Posterior cingulate gyrus (tissue), 11 donors: ENCODE measurements at places on chromosomes 12 and 14.
A peak's percentile ranks its signal among the peaks of the same experiment; 100 is the strongest.

- DNase-seq, result no peak
Observed at GRCh38 chr14:97930166-97930565, 1133.0 kb downstream of the VRK1 start.

DNA sequence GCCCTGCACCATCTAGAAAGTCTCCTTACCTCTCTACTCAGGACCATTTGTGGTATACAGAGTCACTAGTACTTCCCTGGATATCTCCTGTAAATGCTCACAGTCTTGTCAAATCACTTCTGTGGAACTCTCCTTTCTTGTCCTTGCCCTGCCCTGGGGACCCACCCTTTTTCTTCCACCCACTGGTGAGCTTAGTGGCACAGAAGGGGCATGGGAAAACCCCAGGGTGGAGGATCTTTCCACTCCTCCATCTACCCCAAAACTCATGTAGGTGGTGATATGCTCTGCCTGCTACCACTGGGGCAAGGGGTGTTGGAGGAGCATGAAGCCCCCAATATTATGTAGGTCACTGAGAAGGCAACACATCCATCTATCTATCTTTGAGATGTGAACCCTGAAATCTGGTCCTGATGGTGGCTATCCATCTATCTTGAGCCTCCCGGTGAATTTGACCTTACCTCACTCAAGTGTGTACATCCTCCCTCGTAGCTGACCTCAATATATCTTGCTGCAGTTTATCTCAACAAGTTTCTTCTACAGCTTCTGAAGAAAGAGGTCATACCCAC, 943 bp downstream of the TESPA1 start:
- DNase-seq, result no peak

- no peak for DNase-seq
Observed at GRCh38 chr12:13599176-13599575, 382.2 kb downstream of the GRIN2B start.

DNA sequence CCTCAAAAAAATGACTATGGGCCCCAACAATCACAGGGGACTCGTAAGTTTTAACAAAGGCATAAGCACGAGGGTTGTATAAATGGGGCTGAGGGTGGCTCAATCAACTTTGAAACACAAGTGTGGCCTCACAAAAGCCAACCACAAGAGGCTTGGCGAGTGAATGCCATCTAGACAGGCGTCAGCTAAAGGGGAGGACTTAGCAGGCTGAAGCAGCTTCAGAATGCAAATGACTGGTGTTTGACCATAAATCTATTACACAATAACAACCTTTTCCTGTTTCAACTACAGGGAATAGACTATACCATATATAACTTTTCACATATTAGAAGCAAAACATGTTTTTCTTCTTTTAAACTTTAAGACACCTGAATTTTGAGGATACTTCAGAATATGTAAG, 777.9 kb downstream of the FSCB start:
- DNase-seq, result no peak

DNA sequence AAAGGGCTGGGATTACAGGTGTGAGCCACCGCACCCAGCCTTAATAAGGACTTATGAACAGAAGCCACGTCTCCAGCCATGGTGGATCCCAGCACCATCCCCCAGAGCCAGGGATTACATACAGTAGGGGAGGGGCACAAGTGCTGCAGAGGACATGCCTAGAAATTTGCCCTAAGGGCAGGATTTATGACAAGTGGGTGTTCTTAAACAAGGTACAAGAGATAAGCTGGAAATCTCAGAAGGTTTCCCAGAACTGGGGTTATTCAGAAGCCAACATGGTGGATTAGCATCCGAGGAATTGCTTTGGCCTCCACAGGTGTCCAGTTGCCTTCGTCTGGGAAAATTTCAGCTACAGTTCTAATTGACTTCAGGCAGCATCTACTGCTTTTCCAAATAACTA, 114.4 kb upstream of the EGLN3 start:
- DNase-seq, result no peak

- no peak for DNase-seq
Observed at GRCh38 chr14:100438271-100438670, 115.1 kb downstream of the SLC25A47 start.

DNA sequence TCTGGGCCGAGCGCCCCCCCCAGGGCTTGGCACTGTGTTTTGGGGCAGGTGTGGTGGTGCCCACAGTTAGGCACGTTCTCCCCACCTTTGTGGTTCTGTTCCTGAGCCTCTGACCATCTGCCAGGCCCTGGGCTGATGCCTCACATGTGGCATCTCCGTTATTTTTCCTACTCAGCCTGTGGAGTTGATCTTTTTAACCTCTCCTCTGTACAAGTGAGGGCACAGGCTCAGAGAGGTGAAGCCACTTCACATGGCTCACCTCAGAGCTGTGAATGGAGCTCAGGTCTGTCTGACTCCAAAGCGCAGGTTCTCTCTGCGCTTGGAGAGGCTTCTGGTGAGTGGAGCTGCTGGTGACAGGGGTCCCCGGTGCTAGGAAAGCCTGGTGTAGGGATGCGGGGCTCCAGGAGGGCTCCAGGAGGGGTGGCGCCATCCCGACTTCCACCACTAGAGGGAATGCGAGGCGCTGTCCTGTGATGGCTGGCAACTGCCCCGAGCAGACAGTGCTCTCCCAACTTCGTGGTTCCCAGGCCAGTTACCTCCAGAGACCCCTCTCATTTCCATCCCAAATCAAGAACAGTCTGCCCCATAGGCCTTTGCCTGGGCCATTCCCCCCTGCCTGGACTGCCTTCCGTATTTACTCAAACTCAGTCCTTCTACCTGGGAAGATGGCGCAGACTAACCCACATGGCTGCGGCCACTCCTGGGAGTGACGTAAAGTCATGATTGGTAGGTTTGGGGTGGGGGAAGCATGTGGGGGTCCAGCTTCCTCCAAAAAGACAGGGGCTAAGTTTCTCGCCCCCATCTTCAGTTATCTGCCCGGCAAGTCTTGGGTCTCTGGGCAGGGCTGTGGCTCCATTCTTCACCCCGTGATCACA, 9.9 kb downstream of the BCL7A start:
- peak; percentile 57 for DNase-seq

- DNase-seq, result no peak
Observed at GRCh38 chr12:46487567-46488131, 115.1 kb upstream of the SLC38A2 start.

DNA sequence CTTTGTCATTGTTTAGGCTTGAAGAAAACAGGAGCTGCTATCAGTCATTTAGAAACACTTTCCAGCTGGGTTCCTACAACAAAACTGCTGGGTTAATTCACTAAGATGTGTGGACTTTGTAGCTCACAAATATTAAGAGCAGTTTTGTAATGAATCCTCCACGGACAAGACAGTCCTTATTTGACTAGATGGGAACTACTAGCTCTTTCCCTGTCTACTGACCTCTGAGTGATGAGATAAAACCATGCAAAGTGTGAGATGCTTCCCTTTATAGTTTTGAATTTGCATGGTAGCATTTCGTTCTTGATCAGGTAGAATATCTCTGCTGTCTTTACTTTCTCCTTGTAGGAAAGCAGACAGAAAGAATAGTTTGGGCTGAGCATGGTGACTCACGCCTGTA, 72.9 kb upstream of the STXBP6 start:
- DNase-seq, result no peak

GRCh38 chr12:67243260-67243659, 25.9 kb upstream of the CAND1 start:
- DNase-seq, result no peak

DNA sequence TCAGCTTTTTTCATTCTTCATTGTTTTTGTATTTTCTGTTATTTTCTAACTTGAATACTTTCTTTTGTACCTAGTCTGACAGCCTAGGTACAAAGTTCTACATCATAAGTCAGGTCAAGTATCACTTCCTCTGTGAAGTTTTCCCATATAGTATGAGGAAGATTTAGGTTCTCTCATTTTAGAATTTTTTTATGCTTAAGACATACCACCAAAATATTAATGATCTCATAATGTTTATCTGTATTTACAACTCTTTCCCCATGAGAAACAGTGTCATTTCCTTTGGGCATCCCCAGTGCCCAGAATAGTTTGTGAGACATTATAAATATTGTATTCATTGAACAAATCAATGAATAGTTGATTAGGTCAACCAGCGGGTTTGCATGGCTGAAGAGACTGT, 3.1 kb upstream of the ATF7IP start:
- no peak for DNase-seq

GRCh38 chr12:120529641-120530417, 871 bp upstream of the COQ5 start:
- DNase-seq, result no peak
